ENCODE measurements at places on chromosomes 2 and 18.

GRCh38 chr2:182650704-182651103 is 65.4 kb upstream of the DNAJC10 start:
- no peak for DNase-seq

DNA sequence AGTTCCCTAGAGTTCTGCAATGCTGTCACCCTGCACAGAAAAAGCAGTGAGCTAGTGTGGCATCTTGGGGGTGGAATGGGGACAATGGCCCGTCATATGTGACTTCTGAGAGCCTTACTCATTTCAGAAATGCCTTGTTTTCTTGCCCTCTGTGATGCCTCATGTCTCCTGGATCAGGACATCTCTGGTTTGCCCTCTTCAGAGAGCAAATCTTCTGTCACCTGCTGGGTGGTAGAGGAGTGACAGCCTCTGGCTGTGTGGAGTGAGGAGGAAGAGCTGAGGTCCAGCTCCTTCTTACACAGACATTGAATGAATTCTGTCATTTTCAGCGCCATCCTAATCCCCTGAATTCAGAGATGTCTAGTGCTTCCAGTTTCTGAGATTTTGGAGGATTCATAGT is 55.6 kb upstream of the PHLPP1 start:
- DNase-seq, result no peak

- DNase-seq, result no peak
Measured at GRCh38 chr2:17979707-17980106, 101.2 kb downstream of the KCNS3 start.

DNA sequence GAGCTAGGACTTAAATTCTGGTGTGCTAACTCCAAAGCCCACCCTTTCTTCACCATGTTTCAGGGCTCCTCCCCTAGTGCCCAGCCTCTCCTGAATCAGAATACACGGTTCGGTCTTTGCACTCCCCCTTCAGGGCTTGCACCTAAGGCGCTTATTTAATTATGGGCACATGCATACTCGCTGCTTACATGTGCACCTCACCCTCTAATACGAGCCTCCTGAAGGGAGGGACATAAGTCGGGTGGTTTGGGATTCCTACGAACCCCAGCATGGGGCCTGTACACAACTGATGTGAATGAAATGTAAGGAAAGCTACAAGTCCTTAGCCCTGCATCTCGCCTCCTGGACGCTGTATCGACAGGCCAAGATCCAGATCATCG is 435 bp downstream of the IFT172 start:
- DNase-seq, result no peak

- no peak for DNase-seq
Measured at GRCh38 chr2:112317303-112318158, 42.1 kb downstream of the ZC3H6 start.

DNA sequence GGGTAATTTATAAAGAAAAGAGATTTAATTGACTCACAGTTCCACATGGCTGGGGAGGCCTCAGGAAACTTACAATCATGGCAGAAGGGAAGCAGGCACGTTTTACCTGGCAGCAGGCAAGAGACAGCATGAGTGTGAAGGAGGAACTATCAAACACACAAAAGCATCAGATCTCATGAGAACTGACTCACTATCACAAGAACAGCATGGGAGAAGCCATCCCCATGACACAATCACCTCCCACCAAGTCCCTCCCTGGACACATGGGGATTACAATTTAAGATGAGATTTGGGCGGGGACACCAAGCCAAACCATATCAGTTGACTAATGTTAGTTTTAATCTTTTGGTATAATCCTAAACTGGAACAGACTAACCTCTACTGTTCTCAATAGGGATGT is 49.1 kb upstream of the CPO start:
- no peak for DNase-seq

GRCh38 chr2:229646186-229646723 is 68.1 kb downstream of the DNER start:
- no peak for DNase-seq

DNA sequence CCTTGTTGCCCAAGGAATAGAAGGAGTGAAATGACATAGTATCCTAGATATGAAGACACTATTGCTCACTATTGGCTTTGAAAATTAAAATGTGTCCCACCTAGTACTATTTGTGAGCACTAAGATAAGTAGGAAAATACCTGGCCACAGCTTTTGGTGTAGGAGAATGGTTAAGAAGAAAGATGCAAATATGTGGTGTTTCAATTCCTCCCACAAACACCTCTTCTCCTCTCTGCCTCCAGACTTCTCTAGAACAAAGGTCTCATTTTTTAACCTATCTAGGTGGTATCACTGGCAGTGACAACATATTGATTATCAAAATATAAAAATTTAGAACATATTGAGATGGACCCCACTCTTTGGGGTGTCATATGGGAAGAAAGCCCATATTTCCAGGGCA is 929.9 kb upstream of the FANCL start:
- DNase-seq, result no peak

DNA sequence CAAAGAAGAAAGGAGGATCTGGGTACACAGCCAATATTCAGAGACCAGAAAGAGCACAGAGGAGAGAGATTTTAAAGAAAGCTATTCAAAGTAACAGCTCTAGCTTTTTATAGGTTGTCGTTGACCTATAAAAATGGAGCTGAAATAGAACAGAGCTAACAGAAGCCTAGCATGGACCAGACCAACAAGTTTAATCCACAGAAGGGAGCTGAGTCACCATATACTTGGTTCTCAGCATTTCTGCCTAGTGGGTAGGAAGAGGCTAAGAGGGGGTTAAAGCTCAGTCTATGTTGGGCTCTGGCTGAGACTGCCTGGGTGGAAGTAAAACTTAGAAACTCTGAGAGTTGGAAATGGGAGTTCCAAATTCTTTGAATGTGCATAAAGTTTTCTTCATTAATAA is 678.0 kb upstream of the CDH2 start:
- DNase-seq, result no peak

DNA sequence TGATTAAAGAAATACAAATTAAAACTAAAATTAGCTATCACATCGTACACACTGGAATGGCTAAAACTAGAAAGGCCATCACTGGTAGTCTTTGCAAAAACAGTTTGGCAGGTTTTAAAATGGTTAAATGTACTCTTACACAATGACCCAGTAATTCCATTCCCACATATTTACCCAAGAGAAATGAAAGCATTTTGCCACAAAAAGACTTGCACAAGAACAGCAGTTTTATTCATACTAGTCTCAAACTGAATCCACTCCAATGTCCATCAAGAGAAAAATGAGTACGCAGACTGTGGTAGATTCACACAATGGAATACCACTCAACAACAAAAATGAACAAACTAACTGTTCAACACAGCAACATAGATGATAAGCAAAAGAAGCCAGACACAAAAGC is 29.1 kb downstream of the SP140L start:
- no peak for DNase-seq

DNA sequence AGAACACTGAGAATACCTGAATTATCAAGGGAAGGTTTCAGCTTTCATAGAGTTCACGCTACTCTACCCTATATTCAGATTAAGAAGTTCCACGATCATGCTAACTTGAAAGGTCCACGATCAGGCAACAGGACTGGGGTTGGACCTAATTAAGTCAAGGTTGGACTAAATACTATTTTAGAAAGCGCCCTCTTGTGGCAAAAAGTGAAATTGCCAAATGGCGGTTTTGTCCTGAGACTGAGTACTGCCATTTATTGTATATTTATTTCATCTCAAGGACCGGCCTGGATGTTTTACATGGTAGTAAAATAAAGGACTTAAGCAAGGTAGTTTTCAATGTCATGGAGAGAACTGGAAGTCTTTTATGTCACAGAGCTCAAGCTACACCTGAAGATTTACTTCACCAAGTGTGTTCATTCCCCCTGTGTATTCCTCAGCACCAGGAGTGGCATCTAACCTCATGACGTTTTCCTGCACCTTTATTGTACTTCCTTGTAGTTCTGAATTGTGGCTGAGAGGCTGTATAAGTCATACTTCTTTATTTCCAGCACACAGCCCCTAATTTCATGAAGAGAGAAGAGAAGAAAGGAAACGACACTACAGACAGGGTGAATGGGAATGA is 56.8 kb downstream of the SRD5A2 start:
- DNase-seq, result peak; percentile 11

DNA sequence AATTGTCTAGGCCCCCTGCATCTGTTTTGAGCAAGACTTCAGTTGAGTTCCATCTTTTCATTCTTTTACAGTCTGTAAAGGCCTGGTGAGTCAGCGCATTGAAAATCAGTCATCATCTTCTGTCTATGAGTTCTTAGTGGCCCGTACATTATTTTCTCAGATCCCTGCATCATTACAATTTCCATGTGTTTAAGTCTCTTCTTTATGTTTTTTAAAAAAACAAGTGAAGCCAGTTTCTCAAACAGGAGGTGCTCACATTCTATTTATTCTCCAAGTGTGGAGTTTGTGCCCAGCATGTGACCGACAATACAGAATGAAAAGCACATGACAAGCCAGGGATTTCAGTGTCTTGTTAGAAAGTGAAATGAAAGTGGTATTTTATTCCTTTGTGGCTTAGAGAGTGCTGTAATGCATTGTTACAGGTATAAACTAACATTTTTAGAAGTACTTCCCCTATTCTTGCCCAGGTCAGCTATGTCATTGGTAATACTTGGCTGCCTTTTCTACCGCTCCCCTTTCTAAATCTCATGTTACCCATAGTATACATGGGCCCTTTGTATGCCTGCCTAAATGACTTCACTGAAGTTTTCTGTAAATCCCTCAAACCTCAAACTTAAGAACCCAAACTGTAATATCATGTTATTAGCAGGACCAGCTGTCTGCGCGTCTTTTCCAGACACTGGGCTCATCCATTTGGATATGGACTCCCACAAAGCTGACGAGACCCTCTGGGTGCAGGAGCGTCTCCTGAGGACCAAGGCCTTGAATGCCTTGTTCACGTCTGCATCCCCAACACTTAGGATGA is 67.6 kb downstream of the FEZ2 start:
- no peak for DNase-seq

GRCh38 chr2:223779877-223780276 is 57.5 kb downstream of the AP1S3 start:
- no peak for DNase-seq

- no peak for DNase-seq
Measured at GRCh38 chr2:192960945-192961344, 766.2 kb upstream of the TMEFF2 start.

DNA sequence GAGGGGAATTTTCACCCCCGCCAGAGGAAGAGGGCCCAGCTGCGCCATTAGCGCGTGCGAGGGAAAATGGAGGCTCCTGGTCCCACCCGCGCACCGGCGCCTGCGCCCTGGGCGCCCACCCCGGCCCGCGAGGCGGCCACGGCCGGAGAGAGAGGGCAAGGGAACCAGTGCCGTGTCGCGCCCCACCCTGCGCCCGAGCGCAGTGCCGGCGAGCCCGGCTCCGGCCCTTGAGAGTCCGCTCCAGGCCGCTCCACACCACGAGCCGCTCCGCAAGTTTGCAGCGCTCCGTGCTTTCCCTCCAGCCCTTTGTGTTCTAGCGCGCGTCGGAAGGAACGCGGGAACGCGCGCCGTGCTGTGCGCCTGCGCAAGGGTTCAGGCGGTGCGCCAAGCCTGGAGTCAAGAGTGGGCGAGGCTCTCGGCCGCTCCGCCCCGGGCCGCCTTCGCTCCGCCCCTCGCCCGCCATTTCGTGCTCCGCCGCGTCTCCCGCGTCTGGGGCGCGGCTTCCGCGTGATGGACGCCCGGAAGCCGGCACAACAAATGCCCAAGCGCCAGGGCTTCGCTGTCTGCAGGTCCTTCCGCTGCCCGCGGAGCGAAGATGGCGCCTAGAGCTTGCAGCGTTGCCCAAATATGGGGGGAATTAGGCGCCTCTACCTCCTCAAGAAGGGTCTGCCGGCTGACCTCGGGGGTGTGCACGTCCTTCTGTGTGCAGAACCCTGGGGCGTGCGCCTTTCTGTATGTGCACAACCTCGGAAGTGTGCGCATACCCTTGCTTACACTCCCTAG is 46.1 kb upstream of the PTMA start:
- peak; percentile 89 for DNase-seq

DNA sequence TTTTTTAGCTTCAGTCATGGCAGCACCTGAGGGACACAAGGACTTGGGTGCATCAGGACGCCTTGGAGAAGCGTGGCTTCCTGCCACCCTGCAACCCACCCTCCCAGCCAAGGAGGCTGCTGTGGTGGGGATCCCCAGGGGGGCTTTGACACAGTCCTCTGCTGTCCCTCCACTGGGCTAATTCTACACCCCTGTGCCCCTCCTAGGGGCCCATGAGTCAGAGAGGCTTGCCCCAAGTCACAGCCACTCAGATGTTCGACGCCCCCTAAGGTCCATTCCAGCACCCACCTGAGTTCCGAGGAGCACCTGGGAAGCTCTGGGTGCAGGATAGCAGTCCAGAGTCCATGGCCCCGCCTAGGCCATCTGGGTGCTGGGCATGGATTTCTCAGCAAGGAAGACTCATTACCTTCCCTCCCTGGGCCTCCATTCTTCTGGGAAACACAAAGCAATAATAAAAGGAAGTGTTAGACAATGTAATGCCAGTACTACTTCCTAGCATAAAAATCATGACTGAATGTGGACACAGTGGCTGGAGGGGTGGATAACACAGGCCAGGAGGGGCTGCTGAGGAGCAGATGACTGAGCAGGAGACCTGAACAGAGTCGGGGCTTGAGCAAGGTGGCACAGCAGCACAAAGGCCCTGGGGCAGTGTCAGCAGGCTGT is 3.7 kb downstream of the ALPG start:
- DNase-seq, result no peak

Data from activated T-helper 1 cell treated with anti-CD3 and anti-CD28 coated beads, Interleukin-2, amount 50 U/mL, for 16 hours (primary cell).